ENCODE measurements at places on chromosomes 11 and 22.

DNA sequence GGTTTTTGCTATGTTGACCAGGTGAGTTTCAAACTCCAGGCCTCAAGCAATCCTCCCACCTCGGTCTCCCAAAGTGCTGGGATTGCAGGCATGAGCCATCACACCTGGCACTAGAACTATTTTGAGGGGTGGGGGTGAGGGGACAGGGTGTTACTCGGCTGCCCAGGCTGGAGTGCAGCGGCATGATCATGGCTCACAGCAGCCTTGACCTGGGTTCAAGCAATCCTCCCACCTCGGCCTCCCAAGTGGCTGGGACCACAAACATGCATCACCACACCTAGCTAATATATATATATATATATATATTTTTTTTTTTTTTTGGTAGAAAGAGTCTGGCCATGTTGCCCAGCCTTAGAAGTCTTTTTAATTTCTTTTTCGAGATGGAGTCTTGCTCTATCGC is 17.1 kb upstream of the IFITM3 start:
- no peak for DNase-seq

DNA sequence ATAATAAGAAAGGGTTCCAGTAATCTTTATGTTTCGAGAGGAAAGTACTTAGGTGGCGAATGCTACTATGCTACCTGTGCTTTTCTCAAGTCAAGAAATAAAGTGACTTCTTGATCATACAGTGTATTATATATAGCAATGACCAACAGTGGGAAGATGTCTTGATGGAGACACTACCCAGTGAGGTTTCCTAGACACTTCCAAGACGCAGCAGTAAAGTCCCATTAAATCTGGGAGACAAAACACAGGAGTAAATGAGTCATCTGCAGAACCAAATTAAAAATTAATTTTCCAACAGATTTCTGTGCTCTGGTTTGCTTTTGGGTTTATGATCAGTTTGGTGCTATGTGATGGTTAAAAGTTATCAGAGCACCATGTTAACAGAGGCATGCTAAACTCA is 29.1 kb upstream of the RAB38 start:
- no peak for DNase-seq

GRCh38 chr11:47270331-47271271 is 668 bp downstream of the MADD start:
- peak; percentile 32 for DNase-seq

DNA sequence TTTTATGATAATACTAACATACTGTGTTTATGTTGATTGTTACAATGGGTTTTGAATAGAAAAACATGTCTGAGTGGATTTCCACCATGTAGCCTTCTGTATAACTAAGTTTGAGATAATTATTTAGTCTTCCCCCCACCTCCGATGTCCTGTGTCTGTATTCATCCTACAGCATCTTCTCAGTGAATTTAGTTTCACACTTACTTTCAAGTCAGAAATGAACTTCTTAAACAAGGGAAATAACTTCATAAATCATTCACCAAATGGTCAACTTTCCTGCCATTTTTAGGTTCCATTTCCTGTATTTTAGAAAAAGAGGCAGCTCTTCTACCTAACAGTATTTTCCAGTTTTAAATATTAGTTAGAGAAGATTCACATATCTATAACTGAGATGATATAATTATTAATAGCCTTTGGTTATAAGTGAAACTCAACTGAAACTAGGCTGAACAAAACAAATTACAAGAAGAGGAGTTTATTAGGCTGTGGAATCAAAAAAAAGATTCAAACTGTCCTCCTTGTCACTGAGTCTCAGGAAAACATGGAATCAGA is 3.5 kb downstream of the OR51B5 start:
- DNase-seq: no peak

GRCh38 chr22:46098525-46099475 is 51.5 kb upstream of the PPARA start:
- DNase-seq: no peak

- DNase-seq: no peak
These were observed 72.0 kb downstream of the CYTH4 start for GRCh38 chr22:37354261-37354660.

DNA sequence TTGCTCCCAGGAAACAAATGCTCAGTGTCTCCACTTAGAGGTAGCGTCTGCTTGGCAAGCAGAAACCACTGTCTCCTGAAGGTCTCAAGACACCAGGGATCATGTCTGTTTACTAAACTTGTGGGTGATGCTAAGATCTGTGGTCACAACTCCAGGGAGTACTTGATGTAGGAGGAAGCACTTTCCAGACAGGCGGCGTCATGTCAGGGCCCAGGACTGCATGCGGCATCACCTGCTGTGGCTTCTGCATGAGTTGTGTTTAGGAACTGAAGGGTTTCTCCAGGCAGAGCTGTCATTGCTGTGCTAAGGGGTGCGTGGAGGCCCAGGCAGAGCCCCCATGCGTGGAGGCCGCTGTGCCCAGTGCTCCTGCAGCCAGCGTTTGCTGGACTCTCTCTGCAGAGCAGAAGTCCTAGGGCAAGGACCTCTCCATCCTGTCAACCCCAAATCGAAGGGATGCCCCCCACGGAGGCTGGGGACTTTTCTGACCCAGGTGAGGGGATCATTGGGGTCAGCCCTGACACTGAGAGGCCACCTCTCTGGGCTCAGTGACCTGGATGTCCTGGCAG is 8.1 kb upstream of the PANX2 start:
- DNase-seq: no peak

DNA sequence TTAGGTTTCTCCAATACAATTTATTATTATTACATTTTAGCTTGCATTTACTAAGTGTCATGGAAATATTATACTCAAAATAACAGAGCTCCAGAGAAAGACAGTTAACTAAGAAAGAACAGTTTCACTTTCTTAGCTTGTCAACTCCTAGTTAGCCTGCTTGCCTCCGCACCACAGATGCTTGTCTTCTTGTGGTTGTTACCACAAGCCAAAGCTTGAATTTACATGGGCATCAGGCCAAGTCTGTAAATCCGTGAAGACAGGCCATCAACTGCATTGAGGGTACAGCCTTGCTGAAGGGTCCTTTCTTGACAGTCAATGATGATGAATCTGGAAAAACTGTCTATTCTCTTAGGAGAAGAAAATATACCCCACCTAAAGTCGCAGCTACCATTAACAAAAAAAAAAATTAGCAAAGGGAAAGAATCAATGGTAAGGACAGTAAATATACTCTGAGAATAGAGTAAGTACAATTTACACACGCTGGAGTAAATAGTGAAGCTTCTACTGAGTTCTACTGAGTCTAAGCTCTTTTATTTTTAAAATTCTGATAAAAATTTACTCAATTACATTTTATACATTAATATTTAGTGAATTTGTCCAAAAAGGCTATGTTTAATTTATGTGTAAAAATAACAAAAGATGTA is 15.6 kb upstream of the DENND5A start:
- DNase-seq: peak; percentile 41

- no peak for DNase-seq
These were observed 226.9 kb downstream of the MN1 start for GRCh38 chr22:27574651-27575050.

- DNase-seq: no peak
These were observed at the start of gene BLID for GRCh38 chr11:122115524-122116379. BLID (minus strand) TSS chr11:122116215; CDS start chr11:122115922, 293 bp downstream.

DNA sequence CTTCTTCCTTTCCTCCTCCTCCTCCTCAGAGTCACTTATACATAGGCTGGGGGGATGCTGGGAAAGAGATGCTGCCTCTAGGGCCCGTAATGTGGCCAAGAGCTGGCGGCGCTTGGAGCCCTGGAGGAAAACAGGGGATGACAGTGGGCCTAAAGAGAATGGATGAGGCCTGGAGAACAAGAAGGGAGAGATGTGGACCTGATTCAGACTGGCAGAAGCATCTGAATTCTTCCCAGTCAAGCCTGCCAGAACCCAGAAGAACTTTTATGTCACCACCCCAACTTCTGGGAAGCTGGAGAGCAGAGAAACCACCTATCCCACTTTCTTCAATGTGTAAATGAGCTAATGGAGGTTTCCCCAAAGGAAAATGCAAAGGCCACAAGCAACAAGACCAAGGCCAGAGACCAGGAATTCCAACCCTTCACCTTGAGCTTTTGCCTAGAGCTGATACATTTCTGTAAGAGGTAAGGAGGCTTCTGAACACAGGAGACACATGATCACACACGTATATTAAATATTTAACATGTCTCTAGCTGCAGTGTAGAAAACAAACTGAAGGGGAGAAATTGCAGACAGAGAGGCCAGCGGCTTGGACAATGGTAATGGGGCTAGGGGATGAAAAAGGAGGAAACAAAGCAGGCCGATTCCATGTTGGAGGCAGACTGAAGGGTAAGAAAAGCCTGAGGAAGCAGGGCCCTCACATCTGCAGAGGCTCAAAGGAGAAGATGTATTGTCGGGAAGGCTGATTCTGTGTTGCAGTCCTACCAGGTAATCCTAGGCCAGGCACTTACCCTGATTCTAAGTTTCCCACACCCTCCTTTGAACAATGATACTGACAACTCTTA is 1.1 kb downstream of the RRP8 start:
- DNase-seq: no peak

- DNase-seq: no peak
These were observed 14.1 kb upstream of the HTR3A start for GRCh38 chr11:113960702-113961330.

GRCh38 chr11:44596525-44597276 is 31.2 kb downstream of the CD82 start:
- no peak for DNase-seq

- DNase-seq: no peak
These were observed 156.2 kb downstream of the MAML2 start for GRCh38 chr11:96186806-96187205.

DNA sequence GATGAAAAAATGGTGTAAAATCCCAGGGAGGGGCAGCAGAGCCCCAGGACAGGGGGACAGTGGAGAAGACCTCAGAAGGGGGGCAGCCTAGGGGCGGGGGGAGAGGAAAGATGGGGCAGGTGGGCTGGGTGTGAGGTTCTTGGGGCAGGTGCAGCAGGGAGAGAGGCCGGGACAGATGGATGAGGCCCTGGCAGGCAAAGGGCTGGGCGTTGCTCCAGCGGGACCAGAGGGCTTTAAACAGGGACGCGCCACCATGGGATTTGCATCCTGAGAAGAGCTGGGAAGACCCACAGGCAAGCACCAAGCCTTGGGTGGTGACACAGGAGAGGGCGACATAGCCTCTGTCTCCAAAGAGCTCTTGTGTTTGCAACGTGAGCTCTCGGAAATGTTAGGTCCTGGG is 1342.8 kb downstream of the TBC1D22A start:
- DNase-seq: no peak

DNA sequence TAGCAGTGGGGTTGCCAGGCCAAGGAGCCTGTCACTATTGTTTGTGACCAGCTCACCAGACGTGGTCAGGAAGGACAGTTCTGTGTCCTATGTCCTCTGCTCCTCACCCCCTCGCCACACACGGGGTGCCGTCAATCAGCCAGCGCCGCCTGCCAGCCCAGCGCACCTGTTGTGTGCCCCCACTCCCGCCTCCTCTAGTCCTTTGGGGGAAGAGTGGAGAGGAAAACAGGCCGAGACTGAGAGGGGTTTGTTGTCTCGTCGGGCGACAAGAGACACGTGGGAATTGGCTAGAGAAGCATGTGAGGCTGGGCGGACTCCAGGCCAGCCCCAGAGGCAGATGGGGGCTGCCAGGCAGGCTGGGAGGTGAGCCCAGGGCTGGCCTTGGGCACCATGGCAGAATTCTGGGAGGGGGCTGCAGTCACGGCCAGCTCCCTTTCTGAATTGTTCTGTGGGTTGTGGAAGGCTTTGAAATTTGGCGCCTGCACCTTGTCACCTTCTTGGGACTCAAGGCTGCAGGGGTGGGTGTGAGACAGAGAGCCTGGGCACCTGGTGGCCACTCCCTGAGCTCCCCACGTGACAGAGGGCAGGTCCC is 3.1 kb upstream of the KCNQ1OT1 start:
- no peak for DNase-seq

- DNase-seq: no peak
These were observed at the start of gene PVALB for GRCh38 chr22:36816636-36817524. PVALB (minus strand) TSS chr22:36817035; CDS start chr22:36817005, 30 bp downstream.

DNA sequence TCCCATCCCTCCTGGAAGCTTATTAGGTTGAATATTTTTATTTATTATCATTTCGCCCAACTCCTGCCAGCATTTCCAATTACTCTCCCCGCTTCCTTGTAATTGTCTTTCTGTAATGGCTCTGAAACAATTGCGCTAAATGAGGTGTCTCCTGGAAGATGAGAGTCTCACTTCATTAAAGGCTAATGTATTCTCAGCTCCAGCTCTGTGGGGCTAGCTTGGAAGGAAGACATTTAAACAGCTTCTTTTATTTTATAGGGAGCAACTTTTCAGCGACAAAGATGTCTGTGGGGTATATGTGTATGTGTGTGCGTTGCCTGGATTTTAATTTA is 86.6 kb downstream of the PKNOX2 start:
- DNase-seq: no peak

- no peak for DNase-seq
These were observed 23.6 kb downstream of the JRKL start for GRCh38 chr11:96413408-96413807.

- no peak for DNase-seq
These were observed 402.8 kb downstream of the CNTN5 start for GRCh38 chr11:99423428-99423983.

- DNase-seq: no peak
These were observed 64.7 kb upstream of the AMPD3 start for GRCh38 chr11:10390375-10390774.

DNA sequence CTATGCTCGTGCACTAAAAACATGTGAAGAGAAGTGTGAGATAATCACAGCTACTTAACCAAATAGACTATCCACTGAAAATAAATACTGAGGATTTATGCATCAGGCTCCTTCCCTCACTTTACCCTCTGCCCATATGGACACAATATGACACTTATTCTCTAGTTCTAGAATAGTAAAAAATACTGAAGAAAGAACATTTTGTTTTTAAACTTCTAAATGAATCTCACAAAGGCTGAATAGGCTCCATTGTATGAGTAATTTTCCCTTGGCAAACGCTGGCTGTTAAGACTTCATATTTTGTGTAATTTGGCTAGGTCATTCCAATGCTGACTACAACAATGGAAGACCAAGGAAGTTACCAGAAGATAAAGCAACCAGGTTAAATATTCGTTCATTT is 9.9 kb downstream of the HPS5 start:
- no peak for DNase-seq

DNA sequence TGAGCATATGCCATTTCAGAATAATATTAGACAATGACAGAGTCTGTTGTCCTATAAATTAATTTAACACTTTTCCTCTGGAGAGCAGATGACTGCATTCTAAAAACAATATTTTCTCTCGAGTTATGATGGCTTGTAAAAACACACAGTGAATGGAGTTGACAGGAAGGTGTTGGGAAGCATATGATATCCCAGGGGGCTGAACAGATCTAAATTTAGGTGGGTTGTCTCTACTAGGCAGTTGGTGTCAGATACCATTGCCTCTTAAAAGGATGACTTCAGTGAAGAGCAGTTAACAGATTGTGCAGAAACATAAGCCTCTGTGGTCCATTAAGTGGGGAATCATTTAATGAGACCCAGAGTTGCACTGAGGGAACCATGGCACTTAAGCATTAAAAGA is 30.7 kb downstream of the SVIP start:
- no peak for DNase-seq

GRCh38 chr22:48709976-48710375 is 1117.7 kb downstream of the BRD1 start:
- DNase-seq: no peak

DNA sequence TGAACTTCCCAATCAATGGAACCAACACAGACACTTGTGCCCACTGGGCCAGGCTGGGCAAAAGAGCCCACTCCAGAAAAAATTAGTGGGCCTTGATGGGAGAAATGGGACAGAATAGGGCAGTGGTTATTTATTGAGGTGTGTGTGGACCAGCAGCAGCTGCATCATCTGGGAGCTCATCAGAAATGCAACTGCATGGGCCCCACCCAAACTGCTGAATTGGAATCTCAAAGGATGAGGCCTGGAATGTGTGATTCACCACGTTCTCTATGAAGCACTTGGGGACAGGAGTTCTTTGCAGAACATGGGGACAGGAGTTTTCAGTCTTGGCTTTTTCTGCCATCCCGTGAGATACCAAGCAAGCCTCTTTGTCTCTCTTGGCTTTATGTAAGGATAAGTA is 255.6 kb upstream of the PLET1 start:
- no peak for DNase-seq
